ENCODE measurements at places on chromosomes 12 and 14.

- DNase-seq = no peak
These were observed 373.5 kb upstream of the OR4E1 start for GRCh38 chr14:22047115-22047514.

DNA sequence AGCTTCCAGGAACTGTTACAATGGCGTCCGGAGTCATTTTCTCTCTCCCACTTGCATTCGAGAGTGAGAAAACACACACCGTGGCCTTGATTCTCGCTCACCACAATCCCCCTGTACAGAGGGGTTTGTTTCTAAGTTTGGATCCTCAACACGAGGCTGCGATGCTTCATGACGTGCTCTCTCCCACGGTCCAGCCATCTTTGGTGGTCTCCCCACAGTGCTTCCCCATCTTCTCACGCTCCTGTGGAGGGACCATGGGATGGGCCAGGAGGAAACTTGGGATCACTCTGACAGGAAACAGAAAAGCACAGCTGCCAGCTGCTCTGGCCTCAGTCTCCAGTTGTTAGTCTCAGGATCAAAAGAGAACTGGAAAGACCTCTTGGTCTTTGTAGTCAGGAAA, 28.1 kb downstream of the OR10P1 start:
- no peak for DNase-seq

GRCh38 chr14:69953266-69953915, 74.2 kb downstream of the SMOC1 start:
- DNase-seq = no peak

DNA sequence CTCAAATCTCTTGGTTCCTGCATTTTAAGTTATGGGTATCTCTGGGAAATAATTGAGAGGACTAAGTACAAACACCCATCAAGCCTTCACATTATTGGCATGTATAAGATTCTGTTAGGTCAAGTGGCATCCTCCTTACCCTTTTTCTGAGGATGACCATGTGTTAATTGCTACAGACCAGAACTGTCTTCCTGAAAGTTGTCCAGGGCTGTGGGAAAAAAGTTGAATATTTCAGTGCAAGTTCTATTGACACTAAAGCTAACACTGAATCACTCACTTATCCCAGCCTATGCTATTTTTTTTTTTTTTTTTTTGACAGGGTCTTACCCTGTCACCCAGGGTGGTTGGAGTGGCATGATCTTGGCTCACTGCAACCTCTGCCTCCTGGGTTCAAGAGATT, 130.1 kb upstream of the HIF1A start:
- no peak for DNase-seq

GRCh38 chr14:87405563-87405962, 587.4 kb downstream of the GALC start:
- no peak for DNase-seq

All from Right ventricle myocardium inferior (tissue), 1 donor.